Hypothalamus (tissue), 51 donors: ENCODE measurements at places on chromosomes 6 and 20.

DNA sequence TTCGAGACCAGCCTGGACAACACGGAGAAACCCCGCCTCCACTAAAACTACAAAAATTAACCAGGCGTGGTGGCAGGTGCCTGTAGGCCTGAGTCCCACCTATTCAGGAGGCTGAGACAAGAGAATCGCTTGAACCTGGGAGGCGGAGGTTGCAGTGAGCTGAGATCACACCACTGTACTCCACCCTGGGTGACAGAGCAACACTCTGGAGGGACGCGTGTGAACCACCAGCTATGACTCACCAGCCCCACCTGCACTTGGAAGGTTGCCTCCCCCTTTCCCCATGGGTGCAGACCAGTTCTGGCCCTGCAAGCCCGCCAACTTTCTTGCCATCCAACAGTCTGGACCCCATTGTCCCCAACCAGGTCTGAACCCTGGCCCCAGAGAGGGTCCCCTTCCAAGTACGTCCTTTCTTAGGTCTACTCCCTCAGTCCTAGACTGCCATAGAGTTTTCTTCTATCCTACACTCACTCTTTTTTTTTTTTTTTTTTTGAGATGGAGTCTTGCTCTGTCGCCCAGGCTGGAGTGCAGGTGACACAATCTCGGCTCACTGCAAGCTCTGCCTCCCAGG is 29.2 kb downstream of the ATP9A start:
- DNase-seq: no peak

DNA sequence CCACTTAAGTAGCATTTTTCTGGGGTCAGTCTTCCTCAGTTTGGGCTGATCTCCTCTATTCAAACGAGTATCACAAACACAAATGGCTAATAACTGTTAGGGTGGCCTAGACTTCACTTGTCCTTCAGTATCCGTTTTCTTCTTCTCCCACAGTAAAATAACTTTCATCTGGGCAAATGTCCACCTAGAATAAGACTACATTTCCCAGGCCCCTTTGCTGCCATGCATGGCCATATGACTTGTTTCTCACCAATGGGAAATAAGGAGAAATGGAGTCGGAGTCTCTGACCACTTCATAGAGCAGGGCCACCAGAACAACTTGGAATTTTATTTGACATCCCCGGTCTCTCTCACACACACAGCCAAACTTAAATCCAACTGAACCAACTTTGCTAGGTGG is 51.4 kb downstream of the SULF2 start:
- no peak for DNase-seq

DNA sequence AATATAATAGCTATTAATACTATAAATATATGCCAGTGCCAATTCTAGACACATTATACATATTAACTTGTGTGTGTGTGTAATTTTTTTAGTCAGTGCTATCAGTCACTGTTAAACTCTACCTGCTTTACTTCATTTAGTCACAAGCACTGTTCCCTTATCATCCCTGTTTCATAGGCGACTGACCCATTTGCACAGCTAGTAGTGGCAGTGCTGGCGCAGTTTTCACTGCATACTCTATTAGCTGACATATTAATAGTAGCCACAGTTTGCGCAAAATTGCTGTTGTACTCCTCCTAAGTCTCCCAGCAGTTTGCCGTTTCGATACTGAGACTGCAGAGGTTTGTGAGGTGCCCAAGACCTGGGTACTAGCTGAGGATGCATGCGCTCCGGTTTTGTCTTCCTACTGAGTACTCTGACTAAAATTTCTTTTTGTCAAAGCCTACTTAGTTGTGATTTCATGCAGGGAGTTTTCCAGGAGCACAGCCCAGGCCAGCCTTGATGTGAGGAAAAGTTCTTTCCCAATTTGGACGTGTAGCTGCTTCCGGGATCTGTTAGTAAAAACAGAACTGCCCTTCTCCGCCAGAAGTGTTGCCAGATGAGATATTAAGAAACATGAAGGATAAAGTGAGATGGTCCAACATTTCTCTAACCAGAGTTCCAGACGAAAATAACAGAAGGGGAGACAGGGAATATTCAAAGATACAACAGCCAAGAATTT is 5.6 kb downstream of the BAG2 start:
- DNase-seq: no peak

- no peak for DNase-seq
These were observed 9.5 kb upstream of the BTN3A3 start for GRCh38 chr6:26430787-26431186.

DNA sequence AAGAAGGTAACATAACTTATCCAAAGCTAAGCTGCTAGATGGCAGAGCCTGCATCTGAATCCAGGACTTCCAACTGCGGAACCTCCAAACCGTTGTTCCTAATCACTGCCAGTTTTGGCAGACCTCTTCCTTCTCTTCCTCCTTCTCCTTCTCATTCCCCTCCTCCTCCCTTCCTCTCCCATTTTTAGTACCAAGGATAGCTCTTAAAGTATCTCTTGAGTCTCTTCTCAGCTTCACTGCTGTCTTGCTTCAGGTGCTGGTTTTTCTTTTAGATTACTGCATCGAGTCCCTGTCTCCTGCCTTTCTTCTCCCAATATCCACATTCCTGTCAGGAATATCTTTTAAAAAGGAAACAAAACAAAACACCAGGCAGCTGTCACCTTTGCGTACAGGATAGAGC is 77.1 kb downstream of the CDYL start:
- DNase-seq: no peak

DNA sequence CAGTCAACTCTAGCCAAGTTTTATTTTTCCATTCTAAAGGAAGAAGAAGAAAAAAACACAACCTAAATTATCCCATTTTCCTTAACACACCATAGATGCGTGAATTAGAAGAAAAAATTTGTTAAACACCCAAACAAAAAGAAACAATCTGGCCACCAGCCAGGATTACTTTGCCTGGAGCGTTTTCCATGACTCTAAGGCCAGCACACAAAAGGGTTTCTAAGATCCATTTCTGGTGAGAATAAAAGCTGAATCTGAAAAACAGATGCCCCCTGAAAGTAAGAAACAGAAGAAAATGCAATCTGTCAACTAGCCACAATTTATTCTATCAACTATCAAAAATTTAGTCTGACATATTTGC is 267.2 kb upstream of the SULF2 start:
- no peak for DNase-seq

DNA sequence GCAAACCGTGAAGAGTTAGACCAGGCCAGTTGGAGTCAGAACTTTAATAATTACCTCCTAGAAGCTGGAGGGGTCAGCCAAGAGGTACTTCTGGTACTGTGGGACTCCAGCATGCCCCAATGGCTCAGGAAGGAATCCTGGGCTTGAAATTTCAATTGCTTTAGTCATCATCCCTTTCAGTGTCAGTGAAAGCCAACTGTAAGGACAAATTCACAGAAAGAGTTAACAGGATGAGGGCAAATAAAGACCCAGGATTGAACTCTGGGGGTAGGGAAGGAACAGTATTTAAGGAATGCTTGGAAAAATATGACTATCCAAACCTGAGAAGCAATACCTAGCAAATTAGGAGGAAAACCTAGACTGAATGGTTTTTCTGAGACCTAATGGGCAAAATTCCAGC is 735.1 kb upstream of the MARCKS start:
- DNase-seq: no peak

DNA sequence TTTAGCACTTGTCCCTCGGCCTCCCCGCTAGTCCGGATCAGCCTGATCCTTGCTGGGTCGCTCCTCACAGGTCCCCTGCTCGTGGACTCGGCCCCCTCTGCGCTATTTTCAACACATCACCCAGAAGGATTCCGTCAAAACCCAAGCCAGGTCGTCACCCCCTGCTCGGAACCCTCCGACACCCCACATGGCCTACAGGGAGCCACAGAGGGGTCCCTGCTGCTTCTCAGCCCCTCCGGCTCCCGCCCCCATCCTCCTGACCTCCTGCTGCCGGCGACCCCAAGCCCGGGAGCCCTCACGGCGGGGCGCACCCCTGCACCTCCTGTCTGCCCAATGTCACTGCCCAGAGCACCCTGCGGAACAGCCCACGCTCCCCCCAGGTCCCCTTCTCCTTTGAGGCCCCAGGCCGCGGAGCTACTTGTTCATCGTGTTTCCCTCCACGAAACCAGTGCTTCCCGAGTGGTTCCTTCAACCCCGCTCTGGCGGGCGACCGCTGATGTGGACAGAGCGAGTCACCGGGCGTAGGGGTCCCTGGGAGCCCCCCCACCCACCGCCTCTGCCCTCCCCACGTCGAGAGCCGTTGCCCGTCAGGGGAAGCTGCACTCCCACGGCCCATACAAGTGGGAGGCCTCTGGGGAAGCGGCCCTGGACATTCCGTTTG is 638 bp upstream of the MYL9 start:
- no peak for DNase-seq

DNA sequence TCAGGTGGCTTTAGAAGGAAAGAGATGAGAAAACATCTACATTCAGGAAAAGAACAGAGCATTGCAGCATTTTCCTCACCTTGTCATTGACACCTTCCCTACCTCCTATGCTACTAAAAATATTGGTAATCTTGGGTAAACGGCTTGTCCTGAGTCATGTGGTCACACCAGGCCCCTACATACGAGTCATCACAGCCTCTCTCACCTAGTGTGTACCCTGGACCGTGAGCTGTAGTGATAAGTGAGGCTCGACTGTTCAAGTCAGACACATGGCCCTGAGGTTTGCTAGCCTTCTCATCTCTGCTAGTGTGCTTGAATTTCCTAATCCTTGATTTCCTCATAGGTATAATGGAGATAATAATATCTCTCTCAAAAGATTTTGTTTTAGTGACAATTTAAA is 29.6 kb upstream of the TMEM244 start:
- no peak for DNase-seq
